ENCODE measurements at places on chromosomes 5 and 9. TPM values are rescaled to one million over a fixed set of nuclear protein-coding genes. Genes with fewer than 3 reads are reported as not detected.

NUTM2G gene
- not detected for total RNA-seq

INSL6 gene
- total RNA-seq = not detected

DPYSL3 gene
- 76.0 TPM for total RNA-seq

NIM1K gene
- total RNA-seq = not detected

CDO1 gene
- total RNA-seq = 153 TPM

CD14 gene
- 148 TPM for total RNA-seq

PPP3R2 gene
- not detected for total RNA-seq

MTRR gene
- 47.0 TPM for total RNA-seq

DNA sequence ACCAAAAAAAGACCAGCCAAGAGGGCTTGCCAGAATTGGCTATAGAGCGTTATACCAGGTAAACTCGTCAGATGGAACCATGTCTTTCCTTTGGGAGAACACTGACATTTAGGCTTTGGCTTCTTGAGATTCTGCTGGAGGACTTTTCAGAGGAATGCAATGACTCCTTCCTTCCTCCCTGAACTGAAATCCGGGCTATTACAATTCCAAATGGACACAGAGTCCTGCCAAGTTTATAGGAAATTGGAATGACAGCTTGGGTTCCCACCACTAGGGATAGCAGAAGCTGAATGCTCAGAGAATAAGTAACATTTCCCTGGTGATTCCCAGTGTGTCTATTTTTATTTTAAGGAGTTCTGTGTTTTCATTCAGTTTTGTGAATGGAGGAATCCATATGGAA lies 143.0 kb downstream of the FGF1 start:
- DNase-seq = no peak

GRCh38 chr5:89878140-89879132 lies 531.1 kb downstream of the CETN3 start:
- no peak for DNase-seq

DNA sequence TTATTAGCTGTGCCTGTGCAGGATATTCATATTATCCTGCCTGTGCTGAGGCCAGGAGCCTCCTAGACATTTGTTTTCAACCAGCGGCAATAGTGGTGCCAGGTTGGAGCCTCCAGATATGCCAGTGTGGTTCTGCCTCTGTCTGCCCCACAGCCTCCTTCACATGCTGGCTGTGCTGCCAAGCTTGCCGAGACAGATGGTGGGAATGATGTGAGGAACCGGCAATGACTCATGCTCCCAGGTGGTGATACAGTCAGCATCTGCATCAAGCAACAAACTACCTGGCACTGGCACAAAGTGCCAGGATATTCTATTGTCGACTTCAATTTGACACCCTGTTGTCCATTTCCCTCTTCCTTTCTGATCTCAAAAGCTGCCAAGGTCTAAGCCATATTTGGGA lies 285.7 kb downstream of the CHSY3 start:
- no peak for DNase-seq

DNA sequence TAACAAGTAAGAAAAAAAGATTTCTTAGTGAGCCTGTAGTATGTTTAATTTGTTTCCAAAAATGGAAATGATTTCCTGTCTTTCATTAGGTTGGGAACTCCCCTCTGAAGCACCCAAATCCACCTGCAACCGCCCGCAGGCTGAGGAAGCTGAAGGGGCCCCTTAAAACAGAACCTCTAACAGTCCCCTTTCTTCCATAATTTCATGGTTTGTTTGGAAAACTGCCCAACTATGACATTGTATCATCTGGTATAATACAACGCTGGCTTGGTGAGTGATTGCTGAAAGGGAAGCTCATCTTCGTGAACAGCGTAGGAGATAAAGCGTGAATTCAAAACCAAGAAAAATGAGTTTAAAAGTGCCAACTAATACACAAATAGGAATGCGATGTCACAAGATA lies 215.5 kb downstream of the FSTL4 start:
- no peak for DNase-seq

- no peak for DNase-seq
Measured at GRCh38 chr9:128579194-128579593, 26.8 kb downstream of the SPTAN1 start.

DNA sequence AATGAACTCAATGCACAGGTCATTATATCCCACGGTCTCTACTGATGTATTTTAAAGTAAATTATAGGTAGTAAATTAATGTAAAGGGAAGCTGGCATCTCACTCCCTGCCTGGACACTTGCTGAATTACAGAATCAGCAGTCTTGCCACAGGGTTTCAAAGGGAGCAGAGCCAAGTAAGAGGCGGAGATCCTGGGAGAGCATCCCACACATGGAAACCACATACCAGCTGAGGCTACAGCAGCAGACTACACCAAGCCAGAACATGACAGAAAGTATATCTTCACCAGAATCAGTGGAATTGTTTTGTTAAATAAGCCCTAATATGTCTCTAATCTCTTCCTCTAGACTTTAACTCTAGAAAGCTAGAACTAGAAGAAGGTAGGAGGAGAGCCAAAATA lies 1689.2 kb upstream of the WWC1 start:
- no peak for DNase-seq

GRCh38 chr9:126611592-126612325 lies 2.0 kb upstream of the LMX1B start:
- no peak for DNase-seq

GRCh38 chr5:154293219-154293618 lies 102.7 kb downstream of the GALNT10 start:
- DNase-seq = no peak

DNA sequence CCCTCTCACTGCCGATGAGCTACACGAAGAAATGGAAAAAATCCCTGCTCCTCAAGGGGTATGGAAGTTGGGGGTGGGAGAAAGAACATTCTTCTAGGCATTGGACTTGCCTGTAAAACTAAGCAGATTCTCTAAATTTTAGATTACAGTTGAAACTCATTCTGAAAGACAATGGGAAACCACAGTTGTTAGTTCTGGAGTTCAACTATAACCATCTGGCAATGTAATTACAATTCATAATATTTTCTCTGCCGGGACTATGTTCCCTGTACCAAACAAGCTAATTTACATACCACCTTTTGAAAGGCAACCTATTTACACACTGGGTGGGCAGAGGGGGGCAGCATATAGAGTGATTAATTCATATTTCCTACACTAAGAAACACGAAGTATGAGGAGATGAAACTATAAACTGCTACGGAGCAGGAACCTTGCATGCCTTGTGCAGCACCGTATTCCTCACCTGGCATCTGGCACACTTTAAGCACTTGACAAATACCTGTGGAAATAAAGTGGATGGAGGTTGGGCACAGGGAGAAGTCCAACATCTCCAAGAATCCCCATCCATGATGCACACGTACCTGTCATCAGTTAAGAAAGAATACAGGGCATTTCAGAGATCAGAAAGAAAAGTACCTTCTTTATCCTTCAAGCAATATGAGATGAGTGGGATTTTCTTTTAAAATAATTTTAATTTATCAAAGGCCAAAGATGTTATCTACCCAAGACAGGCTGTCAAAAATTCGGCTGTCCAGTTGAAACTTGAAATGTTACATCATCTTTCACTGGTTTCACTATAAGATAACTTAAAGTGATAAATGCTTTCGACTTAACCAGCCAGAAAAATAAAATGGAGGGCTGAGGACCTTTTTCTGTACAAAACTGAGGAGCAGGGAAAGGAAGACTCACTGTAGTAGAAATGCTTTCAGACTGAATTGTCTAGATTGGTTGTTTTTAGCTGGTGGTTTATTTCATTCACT lies 54.2 kb downstream of the SSBP2 start:
- DNase-seq = no peak

- DNase-seq = no peak
Measured at GRCh38 chr9:75123696-75124095, 35.4 kb downstream of the OSTF1 start.

GRCh38 chr5:139657363-139658321 lies 9.5 kb downstream of the CXXC5 start:
- no peak for DNase-seq

DNA sequence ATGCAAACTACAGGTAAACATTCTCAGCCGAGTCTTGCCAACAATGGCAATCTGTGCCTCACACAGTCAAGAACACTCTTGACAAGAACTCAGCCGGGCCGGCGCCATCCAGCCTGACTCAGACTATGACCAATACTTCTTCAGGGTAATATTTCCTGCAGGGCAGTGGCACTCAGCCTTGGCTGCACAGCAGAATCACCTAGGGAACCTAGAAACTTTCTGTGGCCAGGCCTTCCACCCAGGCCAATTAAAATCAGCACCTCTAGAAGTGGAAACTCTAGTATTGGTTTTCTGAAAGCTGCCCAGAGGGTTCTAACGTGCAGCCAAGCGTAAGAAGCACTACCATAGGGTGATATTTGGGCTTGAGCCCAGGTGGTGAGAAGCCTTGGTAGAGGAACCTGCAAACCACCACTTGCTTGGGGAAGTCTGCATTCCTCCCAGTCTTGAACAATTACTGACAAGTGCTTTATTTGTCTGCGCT lies 120.6 kb downstream of the TTLL11 start:
- DNase-seq = no peak

- DNase-seq = no peak
Measured at GRCh38 chr9:121253821-121254501, 14.0 kb upstream of the GSN start.

DNA sequence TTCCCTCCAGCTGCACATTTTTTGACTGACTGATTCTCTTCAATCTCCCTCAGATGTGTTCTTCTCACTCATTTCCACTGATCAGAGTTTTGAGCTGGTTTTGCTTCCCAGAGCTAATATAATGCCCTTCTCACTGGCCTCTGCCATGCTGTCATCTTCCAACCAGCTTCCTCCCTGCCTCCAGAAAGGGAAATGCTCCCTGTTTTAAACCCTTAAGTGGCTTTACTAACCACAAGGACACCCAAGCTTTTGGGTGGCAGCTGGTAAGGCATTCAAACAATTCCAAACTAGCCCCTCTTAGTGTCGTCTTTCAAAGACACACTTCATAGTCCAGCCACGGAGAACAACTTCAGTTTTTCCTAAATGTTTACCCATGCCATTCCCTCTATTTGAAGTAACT lies 172.5 kb downstream of the CRB2 start:
- no peak for DNase-seq

DNA sequence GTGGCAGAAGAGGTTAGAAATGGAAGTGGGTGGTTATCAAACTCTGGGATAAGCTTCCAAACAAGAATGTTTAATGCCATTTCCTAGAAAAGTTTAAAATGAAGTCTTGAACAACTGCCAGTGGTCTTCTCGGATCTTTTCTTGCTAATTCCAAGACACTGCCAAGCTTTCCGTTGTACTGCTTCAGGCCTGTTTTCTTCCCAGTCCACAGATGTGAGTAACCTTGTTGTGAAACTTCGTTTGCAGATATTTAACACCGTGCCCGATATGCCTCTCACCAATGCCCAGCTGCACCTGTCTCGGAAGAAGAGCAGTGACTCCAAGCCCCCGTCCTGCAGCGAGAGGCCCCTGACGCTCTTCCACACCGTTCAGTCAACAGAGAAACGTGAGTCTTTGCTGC lies 269.8 kb downstream of the NR3C1 start:
- no peak for DNase-seq

GRCh38 chr5:39547553-39548154 lies 122.9 kb upstream of the DAB2 start:
- DNase-seq = no peak

DNA sequence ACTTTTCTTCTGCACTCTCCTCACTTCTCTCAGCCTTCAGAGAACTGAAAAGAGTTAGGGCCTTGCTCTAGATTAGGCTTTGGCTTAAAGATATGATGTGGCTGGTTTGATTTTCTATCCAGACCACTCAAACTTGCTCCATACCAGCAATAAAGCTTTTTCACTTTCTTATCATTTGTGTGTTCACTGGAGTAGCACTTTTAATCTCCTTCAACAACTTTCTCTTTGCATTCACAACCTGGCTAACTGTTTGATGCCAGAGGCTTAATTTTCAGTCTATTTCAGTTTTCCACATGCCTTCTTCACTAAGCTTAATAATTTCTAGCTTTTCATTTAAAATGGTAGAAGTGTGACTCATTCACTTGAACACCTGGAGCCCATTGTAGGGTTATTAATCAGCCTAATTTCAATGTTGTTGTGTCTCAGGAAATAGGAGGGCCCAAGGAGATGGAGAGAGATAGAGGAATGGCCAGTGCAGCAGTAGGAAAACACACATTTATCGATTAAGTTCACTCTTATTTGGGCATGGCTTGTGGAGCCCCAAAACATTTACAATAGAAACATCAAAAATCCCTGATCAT lies 5.9 kb downstream of the ATPSCKMT start:
- DNase-seq = no peak

- DNase-seq = no peak
Measured at GRCh38 chr5:169299191-169299662, 1.7 kb downstream of the SLIT3 start.

Data from omental fat pad (tissue), 4 donors.